T-helper 1 cell (primary cell): ENCODE measurements at places on chromosomes 1 and 21.

DNA sequence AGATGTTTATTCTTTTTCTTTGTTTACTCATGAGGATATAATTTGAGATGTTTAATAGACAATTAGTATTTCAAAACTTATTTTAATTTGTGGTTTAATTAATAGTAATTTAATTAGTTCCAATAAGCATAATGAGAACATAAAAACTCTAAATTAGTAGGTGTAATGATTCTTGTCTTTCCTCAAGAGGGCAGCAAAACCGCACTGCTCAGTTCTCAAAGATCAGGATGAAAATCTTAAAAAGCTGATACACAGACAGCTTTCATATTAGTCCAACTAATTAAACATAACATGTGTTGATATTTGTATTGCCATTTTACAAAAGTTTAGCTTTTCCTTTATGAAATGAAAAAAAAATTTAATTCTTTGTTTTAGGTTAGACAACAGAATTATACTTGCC lies 106.7 kb upstream of the C21orf91 start:
- DNase-seq, result no peak

- no peak for DNase-seq
These were observed 14.4 kb upstream of the THEM5 start for GRCh38 chr1:151867765-151868411.

GRCh38 chr1:41927118-41927517 lies 8.4 kb upstream of the HIVEP3 start:
- DNase-seq, result no peak

DNA sequence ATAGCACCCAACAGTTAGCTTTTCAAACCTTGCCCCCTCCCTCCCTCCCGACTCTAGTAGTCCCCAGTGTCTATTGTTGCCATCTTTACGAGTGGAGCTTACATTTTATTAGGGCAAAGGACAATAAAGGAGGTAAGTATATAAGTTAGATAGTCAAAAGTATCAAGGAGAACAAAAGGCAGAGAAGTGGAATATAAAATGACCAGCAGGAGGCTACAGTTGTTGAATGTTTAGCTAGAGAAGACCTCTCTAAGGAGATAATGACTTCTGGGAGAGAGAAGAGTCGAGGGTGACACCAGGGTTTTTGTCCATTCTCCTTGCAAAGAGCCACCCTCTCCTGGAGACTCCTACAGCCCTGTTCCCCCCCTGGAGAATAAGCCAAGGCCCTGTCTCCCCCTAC lies 48.7 kb downstream of the SYT6 start:
- no peak for DNase-seq

DNA sequence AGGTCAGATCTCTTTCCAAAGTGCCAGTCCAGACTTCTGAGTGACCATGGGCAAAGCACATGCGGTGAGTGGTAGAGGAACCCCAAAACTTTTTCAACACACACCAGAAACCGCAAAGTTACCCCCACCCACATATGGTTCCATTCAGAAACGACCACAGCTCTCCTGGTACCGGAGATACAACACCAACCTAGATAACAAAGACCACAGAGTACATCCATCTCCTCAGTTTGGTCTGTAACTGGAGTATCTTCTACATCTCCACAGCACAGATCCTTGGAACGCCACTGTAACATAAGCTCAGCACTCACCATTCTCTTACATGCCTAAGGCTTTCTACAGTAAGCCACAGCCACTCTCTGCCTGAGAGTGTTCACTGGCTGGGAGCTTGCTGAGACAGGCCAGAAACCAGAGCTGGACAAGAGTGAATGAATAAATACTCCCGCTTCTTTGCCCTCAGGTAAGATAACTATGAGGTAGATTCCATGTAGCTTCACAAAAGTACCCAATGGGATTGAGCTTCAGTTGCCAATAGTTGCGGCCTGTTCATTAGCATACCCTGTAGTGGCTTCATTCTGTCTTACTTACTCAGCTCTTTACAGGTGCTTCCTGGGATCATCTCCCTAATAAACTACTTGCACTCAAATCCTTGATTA lies 81.8 kb downstream of the SMYD3 start:
- DNase-seq, result no peak

DNA sequence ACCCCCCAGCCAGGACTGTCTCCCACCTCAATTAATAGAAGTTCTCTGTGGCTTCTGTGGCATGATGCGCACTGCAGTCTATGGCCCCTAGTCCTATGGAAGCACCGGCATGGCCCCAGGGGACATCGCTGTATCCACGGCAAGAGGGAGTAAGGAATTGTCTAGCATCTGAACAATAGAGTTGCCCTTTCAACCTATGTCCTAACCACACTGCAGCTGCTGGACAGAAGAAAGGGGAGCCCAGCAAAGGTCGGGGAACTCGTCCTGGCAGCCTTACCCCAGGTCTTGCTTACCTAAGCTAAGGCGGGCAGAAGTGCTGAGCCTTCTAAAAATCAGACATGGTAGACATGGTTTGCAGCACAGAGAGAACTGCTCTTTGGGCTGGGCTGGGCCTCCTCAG lies 103.3 kb upstream of the EDN2 start:
- DNase-seq, result no peak

GRCh38 chr1:162631546-162632191 lies 595 bp upstream of the DDR2 start:
- no peak for DNase-seq
